CD4-positive, alpha-beta T cell treated with Interleukin-12 subunit alpha and Interleukin-12 subunit beta, for 1 hour (primary cell): ENCODE measurements at places on chromosomes 12 and 14.
A peak's percentile ranks its signal among the peaks of the same experiment; 100 is the strongest.

DNA sequence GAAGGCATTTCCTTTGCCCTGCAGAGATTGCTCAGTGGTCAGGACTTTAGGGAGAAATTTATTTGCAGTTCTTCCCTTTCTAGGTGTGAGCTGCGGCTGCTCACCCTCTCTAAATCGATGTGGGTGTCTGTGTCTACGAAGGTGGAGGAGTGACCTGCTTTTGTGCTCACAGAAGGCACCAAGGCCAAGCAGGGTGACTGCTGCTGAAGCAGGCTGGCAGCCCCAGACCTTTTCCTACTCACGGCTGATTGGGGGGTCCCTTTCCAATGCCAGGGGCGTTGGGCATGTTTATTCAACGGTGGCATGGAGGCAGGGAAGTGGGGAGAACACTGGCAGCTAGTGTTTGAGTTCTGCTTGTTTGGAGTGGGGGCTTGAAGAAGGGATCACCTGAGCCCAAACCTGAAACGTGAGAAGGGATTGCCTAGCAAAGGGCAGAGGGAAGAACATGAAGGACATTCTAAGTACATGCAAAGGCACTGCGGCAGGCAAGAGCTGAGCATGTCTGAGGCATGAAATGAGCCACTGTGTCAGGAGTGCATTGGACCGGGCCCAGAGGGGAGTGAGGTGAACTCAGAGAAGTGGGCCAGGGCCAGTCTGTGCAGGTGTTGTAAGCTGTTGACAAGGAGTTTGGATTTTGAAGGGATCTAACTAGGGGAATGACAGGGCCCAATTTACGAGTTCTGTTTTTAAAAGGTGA is 56.3 kb downstream of the CACNA1C start:
- DNase-seq, result no peak

DNA sequence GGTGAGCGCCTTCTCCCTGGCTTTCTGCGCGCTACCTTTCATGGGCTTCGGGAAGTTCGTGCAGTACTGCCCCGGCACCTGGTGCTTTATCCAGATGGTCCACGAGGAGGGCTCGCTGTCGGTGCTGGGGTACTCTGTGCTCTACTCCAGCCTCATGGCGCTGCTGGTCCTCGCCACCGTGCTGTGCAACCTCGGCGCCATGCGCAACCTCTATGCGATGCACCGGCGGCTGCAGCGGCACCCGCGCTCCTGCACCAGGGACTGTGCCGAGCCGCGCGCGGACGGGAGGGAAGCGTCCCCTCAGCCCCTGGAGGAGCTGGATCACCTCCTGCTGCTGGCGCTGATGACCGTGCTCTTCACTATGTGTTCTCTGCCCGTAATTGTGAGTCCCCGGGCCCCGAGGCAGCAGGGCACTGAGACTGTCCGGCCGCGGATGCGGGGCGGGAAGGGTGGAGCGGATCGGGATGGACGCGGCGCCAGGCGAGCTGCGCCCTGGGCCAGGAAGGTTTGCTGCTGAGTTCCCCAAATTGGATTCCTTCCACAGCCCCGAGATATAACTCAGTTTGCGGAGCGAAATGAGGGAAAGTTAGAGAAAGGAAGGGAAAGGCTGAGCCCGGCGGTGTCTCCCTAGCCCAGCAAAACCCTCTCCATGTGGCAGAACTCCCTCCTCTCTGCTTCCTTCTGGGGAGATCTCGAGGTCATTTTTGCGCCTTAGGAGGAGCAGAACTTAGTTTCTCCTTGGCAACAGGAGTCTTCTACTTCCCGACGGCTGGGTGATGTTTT is 972 bp downstream of the PTGDR start:
- peak; percentile 25 for DNase-seq

GRCh38 chr12:37546206-37546605 is 770.4 kb upstream of the ALG10B start:
- no peak for DNase-seq

DNA sequence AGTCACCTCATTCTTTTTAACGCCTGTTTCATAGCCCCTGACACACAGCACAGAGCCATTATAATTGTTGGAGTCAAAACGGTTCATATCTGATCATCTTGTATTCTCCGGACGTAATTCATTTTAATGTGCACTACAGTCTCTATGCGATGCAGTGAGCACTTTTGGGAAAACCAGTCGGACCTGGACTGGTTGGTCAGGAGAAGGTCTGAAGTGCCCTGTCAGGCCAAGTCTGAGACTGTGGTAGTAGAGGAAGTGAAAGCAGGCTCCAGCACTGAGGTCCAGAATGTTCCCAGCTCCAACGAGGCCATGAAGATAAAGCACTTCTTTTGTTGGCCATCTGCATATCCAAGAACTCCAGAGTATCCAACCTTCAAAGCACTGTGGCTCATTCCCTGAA is 117.1 kb upstream of the NCOR2 start:
- DNase-seq, result no peak

GRCh38 chr12:3753544-3754284 is 805 bp upstream of the CRACR2A start:
- DNase-seq, result peak; percentile 3

DNA sequence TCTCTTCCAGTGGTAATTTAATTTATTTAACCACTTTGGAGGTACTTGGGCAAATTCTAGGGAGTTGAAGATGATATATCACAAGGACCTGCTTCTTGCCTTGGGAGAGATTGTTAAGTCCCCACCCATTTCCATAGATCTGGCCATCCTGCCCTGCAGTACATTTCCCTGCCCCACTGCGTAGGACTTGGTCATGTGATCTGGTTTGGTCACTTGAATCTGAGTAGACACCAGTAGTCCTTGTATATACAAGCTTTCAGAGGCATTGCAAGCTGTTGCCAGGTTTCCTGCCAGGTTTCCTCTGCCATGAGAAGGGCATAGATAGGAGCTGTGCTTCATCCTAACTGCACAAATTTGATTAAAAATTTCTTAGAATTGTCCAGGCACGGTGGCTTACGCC is 200.0 kb downstream of the ADAMTS20 start:
- DNase-seq, result no peak

DNA sequence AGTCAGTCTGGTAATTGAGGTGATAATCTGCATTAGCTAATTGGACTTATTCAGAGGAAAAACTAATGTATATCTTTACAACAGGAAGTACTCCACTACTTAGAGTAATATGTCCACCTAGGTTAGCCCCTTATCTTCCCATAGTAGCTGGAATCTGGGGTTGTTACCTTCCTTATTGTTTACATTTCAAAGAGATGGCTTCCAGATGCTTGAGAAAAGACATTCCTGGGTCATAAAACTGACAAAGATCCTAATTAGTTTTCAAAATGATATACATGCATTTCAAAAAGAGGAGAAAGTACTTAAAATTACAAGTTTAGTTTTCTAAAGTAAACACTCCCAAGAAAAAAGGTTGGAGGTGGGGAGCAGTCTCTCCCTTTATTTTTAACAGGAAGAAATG is 78.1 kb downstream of the RPL10L start:
- no peak for DNase-seq

DNA sequence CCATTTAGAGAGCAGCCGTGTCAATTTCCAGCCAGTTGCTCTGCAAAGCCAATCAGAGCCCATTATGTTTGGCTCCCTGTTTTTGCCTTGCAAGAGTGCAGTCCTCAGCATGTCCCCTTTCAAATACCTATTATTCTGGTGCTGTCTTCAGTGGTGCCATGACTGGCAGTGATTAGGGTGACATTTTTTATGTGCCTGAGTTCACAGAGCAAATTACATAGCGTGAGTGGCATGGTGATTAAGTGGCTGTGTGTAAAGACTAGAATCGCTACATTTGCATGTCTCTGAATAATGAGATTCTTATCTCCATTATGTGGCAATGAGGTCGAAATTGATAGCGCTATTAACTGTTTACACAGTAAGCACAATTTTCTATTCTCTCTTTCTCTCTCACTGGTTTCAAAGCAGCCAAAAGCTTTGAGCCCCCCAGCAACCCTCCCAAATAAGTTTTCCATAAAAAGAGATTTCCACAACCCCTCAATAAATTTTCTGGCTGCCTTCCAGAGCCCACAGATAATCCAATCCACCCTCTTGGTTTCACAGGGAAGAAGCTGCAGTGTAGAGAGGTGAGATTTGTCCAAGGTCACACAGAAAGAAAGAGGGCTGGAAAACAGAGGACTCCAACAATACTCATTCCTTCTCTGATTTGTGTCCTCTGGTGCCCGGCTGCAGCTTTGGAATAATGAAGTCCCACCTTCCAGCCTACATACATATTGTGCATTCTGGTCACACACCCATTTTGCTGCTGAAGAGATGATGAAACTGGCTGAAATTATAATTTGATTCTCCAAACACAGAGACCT is 58.8 kb upstream of the NUDT4 start:
- no peak for DNase-seq

GRCh38 chr12:78672033-78672432 is 192.5 kb upstream of the SYT1 start:
- DNase-seq, result no peak

DNA sequence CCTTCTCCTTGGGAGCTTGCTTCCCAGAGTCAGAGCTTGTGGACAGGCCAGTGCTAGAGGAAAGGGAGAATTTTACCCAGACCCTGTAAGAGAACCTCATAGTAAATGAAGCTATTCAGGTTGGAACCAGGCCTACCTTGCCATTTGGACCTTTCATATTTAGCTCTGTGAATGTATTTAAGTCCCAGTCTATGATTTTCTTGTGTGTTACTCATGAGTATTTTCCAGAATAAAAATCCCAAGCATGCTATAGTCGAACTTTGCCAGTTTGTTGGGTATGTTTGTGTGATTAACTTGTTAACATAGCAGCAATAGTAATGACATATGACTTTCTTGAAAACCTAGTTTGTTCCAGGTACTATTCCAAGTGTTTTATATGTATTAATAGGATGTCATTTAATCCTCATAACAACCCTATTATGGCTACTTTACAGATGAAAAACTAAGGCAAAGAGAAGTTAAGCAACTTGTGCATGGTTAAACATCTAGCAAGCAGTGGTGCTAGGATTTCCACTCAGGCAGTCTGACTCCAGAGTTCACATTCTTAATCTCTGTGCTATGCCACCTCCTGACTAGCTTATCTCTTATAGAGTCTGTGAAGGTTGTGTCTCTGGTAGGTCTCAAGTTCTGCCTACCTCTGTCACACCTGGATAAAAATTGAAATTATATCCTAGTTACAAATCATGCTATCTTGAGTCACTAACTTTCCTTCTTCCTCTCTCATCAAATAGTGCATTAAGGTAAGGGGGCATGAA is 47.9 kb upstream of the GARIN2 start:
- no peak for DNase-seq

DNA sequence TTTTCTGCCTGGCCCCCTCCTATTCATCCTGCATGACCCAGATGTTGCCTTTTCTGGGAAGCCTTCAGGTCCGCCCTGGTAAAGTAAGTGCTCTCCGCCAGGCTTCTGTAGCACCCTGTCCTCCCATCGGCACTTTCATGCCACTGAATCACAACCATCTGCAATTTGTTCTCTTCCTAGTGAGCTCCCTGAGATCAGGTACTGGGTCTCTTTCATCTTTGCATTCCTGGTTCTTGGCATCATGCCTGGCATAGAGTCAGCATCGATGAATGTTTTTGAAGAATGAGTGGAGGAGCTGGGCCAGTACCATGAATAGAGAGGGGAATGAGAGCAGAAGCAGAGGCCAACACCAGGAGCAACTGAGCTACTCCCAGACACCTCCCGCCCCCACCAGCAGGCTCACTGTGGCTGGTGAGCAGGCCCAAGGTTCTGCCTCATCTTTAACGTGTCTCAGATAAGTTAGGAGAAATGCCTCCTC is 13.1 kb downstream of the ZDHHC22 start:
- no peak for DNase-seq

DNA sequence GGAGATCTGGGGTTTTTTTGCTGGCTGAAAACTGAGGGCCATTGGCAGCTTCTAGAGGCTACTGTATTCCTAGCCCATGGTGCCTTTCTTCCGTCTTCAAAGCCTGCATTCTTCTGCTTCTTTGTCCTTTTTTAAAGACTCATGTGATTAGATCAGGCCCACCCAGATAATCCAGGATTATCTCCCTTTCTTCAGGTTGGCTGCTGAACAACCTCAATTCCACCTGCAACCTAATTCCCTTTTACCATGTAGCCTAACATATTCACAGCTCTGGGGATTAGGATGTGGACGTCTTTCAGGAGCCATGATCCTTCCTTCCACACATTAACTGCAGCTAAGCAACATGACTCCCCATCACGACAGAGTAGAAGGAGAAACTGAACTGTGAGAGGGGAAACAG is 985.5 kb downstream of the DIO2 start:
- DNase-seq, result no peak

- no peak for DNase-seq
Measured at GRCh38 chr14:55614304-55614703, 34.3 kb downstream of the KTN1 start.

GRCh38 chr12:98073610-98074009 is 441.8 kb upstream of the TMPO start:
- DNase-seq, result no peak

DNA sequence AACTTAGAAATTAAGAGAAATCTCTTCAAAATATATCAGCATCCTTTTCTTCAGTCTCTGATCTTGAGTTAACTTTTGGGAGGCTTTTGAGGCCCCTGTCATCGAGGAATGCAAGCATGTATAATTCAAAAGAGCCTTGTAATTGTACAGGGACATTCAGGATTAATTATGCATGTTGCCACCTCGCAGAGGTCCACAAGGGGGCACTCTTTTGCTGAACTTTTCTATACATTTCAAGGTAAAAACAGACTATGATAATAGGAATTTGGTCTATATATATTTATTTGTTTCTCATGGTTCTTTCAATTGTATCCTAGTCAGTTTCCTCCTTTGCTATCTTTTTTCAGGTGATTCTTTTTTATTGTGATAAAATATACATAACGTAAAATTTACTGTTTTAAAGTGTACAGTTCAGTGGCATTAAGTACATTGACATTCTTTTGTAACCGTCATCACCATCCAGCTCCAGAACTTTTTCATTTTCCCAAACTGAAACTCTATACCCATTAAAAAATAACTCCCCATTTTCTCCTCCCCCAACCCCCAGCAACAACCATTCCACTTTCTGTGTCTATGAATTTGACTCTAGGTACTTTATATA is 47.0 kb upstream of the SLC2A13 start:
- DNase-seq, result peak; percentile 53

GRCh38 chr14:22315336-22315735 is 273.7 kb downstream of the DAD1 start:
- no peak for DNase-seq

- DNase-seq, result no peak
Measured at GRCh38 chr14:87579036-87579435, 413.9 kb downstream of the GALC start.

DNA sequence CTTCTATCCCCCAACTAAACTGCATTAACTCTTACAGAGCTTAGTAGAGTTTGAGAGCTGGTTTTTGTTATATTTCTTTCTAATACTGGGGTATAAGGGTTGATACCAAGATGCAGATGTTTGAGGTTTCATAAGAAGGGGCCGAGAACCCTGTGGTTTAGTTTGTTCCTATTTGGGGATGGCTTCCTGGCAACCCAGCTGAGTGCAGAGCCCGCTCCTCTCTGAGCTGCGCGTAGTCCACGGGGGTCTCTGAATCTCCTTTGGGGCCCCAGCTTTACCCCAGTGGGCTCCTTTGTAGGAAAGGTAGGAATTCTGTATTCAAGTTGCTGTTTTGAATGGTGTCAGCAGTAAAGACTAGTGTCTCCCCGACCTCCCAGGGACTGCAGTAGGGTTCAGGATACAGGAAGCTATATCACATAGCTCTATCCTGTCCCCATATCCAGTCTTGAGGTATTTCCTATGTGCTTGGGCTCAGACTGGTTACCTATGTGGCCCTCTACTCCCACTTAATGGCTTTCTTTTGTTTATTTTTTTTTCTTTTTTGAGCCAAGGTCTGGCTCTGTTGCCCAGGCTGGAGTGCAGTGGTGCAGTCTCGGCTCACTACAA is 25.4 kb downstream of the PLXNC1 start:
- no peak for DNase-seq
